ENCODE measurements at places on chromosomes 2 and 18. TPM values are rescaled to one million over a fixed set of nuclear protein-coding genes. Genes with fewer than 3 reads are reported as not detected.

GRCh38 chr2:238846628-238847418 lies 1.1 kb upstream of the TWIST2 start:
- DNase-seq, result no peak

DNA sequence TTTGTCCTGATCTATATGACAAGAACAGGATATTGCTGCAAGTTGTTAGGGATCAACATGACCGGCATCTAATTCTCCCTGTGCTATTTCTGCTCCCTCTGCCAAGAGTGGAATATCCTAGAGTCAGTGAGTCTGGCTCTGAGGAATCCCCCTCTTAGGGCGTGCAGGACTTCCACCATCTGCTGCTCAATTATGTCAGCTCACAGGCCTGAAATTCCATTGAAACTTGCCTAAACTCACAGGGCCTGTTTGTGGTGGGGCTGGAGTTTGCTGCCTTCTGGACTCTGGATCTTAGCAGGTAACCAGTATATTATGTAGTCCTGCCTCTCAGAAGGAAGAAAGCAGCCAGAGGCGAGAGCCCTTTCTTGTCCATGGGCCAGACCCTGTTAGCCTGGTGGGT lies 323.0 kb downstream of the TSN start:
- DNase-seq, result no peak

- DNase-seq, result no peak
Observed at GRCh38 chr18:79681484-79682387, 2.1 kb downstream of the CTDP1 start.

DNA sequence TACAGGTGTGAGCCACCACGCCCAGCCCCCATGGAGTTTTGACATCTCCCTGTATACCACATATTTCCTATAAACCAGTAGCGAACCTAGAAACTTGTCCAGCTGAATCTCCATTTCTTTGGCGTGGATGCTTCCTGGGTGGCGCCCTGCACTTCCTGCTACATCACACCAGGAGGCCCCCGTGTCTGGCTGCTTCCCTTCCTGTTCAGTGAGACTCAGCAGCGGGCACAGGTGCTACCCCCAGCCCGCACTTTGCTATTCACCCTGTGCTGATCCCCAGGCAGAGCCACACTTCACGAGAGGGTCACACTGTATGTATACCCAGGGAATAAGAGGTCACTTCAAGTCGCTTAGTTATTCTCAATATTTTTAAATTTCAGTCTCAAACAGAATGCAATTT lies 35.0 kb downstream of the CYP27C1 start:
- DNase-seq, result peak; percentile 25

Gene ASB18
- not detected for polyA plus RNA-seq

Gene MYO5B
- polyA plus RNA-seq, result 17.8 TPM

Gene ALPI
- 0.49 TPM for polyA plus RNA-seq

Gene C1GALT1C1L
- polyA plus RNA-seq, result 3.5 TPM

Gene EGR4
- not detected for polyA plus RNA-seq
